A549 treated with ZK216348 at 1 μM for 4 hours (cell line): ENCODE measurements at places on chromosomes 7 and 10. TPM values are rescaled to one million over a fixed set of nuclear protein-coding genes. Genes with fewer than 3 reads are reported as not detected.

Gene OR6V1
- not detected in 5 replicates for total RNA-seq

Gene TBL2
- total RNA-seq: 45.9 to 53.3 TPM (median 53.2 TPM) in 5 replicates

Gene NCF1
- 0.28 TPM in 1 of 5 replicates, not detected in the others for total RNA-seq

Gene ADCY1
- 1.4 to 2.9 TPM (median 2.2 TPM) in 5 replicates for total RNA-seq

Gene BEND7
- total RNA-seq: 9.5 to 14.3 TPM (median 10.6 TPM) in 5 replicates

Gene CHAT
- not detected in 5 replicates for total RNA-seq

Gene KAT6B
- total RNA-seq: 4.9 to 6.7 TPM (median 6.0 TPM) in 5 replicates

Gene FRMD4A
- total RNA-seq: 2.8 to 11.1 TPM (median 4.3 TPM) in 5 replicates

Gene EIF5AL1
- 1.9 to 8.3 TPM (median 2.2 TPM) in 5 replicates for total RNA-seq

Gene TAC1
- total RNA-seq: not detected in 5 replicates

Gene OR6B1
- not detected in 5 replicates for total RNA-seq

Gene HERC4
- total RNA-seq: 28.1 to 41.3 TPM (median 37.2 TPM) in 5 replicates

Gene ZFYVE27
- 14.8 to 26.9 TPM (median 24.1 TPM) in 5 replicates for total RNA-seq

Gene THSD7A
- 1.6 to 3.3 TPM (median 3.1 TPM) in 5 replicates for total RNA-seq

Gene CPA2
- 0.18 to 0.28 TPM in 2 of 5 replicates, not detected in the others for total RNA-seq

Gene SYT15
- total RNA-seq: 2.0 to 3.9 TPM (median 2.3 TPM) in 5 replicates

Gene CALN1
- total RNA-seq: not detected in 5 replicates

Gene TMEM72
- not detected in 5 replicates for total RNA-seq

Gene OGDHL
- 0.14 to 0.36 TPM (median 0.18 TPM) in 5 replicates for total RNA-seq

Gene THNSL1
- 3.3 to 4.3 TPM (median 4.2 TPM) in 5 replicates for total RNA-seq
